DMS153 (cell line): ENCODE measurements at places on chromosomes 3 and 15.
A peak's percentile ranks its signal among the peaks of the same experiment; 100 is the strongest.

DNA sequence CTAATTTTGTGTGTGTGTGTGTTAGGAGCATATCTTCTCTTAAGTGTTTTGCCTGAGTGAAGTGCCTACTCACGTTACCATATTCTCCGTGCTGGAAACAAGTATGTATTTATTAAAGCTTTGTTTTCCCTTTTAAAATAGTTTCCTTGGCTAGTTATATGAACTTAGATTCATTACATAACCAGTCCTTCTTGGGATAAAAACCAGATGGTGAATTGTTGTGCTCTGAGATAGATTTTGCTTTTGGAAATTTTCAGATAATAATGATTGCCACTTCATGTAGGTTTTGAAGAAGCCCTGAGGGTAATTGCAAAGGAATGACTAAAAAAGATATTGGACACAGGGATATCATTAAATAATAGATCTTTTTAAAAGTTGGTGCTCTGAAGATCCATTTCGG is 390.2 kb upstream of the SGO1 start:
- DNase-seq = no peak

DNA sequence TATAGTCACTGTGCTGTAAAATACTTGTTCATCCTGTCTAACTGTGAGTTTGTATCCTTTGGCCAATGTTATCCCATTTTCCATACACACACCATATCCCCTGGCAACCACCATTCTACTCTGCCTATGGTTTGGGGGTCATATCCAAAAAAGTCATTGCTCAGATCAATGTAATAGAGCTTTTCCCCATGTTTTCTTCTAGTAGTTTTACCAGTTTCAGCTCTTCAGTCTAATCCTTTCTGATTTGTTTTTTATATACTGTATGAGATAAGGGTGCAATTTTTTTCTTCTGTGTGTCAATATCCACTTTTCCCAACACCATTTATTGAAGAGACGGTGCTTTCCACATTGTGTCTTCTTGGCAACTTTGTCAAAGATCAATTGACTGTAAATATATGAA is 14.0 kb upstream of the DLG1 start:
- no peak for DNase-seq

GRCh38 chr3:57967590-57967989 is 40.6 kb upstream of the FLNB start:
- no peak for DNase-seq

DNA sequence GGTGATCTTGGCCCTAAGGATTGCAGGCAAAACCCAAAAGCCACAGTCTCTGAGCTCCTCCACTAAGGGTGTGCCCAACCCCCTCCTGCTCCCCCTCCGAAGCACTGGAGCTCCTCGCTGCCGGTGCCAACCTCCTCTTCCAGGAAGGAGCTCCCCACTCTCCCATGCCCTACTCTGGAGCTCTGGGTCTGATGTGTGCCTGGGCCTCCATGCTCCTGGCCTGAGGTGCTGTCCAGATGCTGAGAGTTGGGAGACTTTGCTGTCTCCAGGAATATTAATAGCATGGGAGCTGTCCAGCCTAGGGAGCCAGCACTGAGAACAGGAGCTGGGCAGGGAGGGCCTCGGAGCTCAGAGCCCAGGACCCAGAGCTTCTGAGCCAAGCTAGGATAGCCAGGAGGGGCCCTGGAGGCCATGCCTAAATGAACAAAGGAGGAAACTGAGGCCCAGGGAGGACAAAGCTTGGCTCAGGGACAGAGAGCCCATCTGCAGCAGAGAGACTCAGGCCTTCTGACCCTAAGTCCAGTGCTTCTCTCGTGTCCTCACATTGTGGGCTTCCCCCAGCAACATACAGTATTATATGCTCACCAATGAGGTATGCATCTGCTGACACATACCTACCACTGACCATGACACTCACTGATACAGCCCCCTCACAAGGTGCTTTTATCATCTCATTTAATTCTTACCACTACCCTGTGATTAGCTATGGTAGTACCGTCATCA is 36.9 kb upstream of the HERC1 start:
- no peak for DNase-seq

GRCh38 chr3:189794518-189794917 is 163.3 kb downstream of the TP63 start:
- DNase-seq = no peak

GRCh38 chr15:69719527-69720240 is 267.1 kb downstream of the RPLP1 start:
- no peak for DNase-seq

- DNase-seq = no peak
Observed at GRCh38 chr15:95850837-95851236, 479.7 kb upstream of the NR2F2 start.

GRCh38 chr15:55170361-55170760 is 26.4 kb downstream of the RSL24D1 start:
- DNase-seq = no peak

DNA sequence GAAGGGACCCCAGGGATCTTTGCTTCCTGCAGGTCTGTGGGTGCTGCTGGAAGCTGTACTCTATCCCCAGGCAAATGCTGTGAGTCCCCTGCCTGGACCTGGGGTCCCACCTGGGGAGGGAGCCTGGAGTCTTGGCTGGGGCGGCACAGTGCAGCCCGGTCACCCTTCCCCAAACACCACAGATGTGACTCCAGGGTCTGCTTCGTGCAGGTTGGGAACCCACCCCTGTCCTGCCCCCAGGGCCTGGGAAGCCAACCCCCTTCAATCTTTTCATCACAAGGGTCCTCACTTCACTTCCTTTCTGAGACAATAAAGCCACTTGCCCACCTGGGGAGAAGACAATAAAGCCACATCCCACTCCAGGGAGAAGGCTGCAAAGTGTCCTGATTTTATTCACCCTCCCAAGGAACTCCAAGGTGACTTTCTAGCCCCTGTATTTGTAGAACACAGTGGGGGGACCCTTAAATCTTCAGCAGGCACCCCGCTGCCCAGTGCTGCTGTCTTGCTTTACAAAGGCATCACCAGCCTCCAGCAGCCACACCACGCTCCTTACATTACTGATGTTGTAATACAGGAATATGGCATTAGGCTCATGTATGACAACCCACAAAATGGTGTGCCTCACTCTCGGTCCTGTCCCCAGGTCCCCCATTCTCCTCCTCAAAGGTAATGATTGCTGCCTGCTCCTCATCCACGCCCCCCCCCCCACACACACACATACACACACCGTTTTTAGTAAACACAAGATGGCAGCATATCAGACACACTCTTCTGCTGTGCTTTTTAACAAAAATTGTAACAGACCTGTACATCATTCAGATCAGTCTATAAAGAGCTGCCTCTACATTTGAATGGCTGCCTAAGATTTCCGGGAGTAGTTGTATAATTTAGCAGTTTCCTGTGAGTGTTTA is 9.9 kb downstream of the C3orf22 start:
- peak; percentile 2 for DNase-seq

GRCh38 chr15:88624971-88625490 is 3.9 kb downstream of the AEN start:
- DNase-seq = no peak

DNA sequence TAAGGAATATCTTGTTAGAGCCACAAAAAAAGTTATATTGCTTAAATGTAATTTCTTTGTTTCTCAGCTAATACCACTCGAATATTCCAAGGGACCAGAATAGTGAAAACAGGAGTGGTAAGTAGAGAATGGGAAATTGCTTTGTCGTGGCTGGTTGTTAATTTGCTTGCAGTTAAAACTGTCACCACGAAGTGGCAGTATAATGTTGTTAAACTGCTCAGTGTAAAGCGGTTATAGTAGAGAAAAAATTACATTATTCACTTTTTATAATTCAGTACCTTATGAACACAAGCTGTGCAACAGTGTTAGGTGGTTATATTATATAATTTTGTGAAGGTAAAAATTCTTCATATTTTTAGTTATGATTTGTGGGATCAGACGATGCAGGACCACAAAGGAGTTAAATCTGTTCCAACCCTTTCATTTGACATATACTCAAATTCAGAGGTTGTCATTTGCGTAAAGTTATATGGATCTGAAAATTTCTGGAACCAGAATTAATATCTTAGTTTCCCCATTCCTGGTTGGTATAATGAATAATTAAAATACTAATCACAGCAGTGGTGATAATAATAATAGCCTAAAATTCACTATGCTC is 171.8 kb downstream of the FEZF2 start:
- DNase-seq = no peak

DNA sequence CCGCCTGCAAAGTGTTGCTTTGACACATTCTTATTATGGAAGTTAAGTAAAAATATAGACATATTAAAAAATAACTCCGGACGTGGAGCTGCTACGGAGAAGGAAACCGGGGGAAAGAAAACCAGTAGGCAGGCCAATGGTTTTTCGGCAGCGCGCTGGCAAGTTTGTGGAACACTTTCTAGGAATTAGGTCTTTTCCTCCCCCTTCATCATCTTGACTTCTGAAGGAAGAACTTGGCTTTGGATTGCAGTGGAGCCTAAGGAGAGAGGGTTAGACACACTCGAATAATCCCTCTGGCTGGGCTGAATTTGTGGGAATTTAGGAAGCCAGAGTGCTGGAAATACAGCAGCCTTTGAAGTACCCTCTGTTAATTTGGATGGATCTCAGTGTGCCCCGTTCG is 317 bp downstream of the ROBO2 start:
- no peak for DNase-seq

DNA sequence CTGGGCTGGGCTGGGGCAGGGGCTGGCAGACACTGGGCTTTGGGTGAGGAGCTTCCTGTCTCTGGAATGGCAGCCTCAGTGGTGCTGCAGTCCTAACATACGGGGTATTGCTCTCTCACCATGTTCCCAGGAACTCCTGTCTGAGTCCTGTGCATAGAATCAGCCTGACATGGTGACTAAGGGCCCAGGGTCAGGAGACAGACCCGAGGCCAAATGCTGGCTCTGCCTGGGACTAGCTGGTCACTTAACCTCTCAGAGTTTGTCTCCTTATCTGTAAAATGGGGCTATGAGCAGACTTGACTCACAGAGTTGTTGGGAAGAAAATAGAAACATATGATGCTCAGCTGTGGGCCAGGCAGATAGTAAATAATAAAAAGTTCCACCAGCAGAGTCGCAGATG is 28.3 kb downstream of the PRKCD start:
- no peak for DNase-seq

DNA sequence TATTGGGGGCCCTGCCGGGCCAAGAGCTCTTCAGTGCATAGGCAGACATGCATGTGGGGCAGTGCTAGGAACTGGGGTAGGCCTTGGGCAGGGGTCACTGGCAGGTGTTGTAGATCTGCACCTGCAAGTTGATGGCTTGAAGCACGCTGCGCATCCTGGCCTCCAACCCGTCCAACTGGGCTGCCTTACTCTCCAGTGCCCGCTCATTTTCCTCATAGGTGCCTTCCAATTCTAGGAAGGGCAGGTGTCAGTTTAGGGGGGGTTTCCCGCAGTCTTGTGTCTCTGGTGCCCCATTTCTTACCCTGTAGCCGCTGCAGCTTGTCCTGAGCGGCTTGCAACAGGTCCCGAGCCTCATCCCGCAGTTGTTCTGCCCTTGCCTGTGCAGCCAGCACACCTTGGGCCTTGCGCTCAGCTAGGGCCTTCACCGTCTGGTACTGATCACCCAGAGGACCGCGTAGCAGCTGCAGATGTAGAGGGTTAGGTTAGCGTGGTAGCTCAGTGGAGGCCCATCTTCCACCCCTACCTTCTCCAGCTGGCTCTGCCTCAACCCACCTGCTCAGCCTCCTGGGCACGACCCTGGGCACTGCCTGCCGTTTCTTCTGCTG is 611 bp upstream of the USP19 start:
- no peak for DNase-seq

GRCh38 chr3:72343078-72343477 is 505.2 kb downstream of the SHQ1 start:
- no peak for DNase-seq

- DNase-seq = no peak
Observed at GRCh38 chr15:35479423-35479822, 66.5 kb downstream of the DPH6 start.

DNA sequence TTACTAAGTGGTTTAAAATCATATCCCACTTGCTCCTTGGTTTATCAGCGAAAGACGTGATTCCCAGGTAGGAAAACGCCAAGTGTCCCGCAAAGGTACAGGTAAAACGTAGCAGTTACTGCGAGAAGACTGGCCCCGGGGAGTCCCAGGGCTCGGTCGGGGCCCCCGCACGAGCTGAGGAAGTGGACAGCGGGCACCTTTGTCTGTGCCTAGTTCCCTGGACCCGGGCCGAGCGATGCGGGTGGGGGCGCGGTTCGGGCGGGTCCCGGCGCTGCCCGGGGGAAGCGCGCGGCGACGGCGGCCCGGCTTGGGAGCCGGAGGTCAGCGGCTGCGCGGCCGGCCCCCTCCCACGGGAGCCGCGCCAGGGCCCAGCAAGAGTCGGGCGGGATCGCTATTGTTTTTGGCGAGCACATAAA is 864 bp upstream of the NEO1 start:
- no peak for DNase-seq

- DNase-seq = no peak
Observed at GRCh38 chr3:114192136-114192535, 13.3 kb upstream of the DRD3 start.

DNA sequence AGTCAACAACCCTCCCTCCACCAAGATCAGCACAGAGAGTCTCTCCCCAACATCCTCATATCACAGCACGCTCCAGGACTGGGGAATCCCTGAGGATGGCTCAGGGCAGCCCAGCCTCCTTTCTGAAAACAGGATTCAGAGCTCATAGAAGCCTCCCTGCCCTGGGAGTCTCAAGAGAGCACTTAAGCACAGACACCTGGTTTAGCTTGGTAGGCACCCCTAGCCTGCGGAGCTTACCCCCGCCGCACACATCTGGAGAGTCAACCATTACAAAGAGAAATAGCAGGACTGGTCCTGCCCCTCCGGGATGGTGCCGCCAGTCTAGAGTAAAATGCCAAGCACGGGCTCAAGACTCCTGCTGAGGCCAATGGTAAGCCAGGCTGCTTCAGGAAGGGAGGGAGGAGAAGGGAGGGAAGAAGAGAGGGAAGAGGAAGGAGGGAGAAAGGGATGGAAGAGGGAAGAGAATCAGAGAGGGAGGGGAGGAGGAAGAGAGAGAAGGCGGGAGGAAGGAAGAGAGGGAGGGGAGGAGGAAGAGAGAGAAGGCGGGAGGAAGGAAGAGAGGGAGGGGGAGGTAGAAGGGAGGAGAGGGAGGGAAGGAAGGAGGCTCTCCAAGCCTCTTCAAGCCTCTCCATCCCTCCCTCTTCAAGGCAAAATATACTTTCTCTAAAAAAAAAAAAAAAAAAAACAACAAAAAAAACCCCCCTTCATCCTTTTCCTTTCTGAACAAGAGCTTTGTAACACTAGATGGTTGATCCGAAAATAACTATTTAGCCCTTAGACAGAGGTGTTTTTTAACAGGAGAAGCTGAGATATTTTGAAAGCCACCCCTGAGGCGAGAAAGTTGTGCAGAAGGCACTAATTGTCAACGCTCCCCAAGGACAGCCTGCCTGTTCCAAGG is 278.6 kb upstream of the TLE3 start:
- no peak for DNase-seq

- no peak for DNase-seq
Observed at GRCh38 chr3:171231361-171231760, 204.8 kb upstream of the SLC2A2 start.

GRCh38 chr3:123672429-123673146 is 87.7 kb upstream of the HACD2 start:
- no peak for DNase-seq

- DNase-seq = no peak
Observed at GRCh38 chr15:60134609-60135008, 130.5 kb downstream of the FOXB1 start.

GRCh38 chr3:141127344-141128125 is 76.4 kb downstream of the SPSB4 start:
- no peak for DNase-seq
